ENCODE measurements at places on chromosomes 16 and 17.

GRCh38 chr17:4334776-4335584, 31.5 kb downstream of the UBE2G1 start:
- no peak for DNase-seq

GRCh38 chr16:3256146-3256865, at the start of gene MEFV:
Gene MEFV, minus strand, starts transcription at chr16:3256633. Its CDS starts 46 bp downstream, at chr16:3256587.
- DNase-seq = no peak

DNA sequence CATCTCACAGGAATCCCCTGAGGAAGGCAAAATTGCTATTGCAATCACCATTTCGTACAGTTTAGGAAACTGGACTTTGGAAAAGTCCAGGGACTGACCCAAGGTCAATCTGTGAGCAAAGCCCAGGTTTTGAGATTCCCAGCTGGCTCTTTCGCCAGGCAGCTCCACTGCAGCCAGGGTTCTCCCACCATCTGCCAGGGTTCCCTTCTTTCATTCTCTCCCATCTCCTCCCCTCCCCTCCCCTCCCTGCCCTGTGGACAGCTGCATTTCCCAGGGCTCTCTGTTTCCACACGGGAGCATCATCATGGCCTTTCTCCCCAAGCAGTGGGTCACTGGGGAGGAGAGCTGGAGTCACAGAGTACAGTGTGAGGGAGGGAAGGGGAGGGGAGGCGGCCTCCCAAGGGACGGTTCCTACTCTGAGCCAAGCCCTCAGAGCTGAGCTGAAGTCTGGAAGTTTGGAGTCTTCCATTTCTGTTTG, 11.9 kb upstream of the GSDMA start:
- no peak for DNase-seq

- peak; percentile 61 for DNase-seq
Measured at GRCh38 chr16:66925322-66925840, at the start of gene RRAD. Gene RRAD, minus strand, starts transcription at chr16:66925535. Its CDS starts 356 bp downstream, at chr16:66925179.

DNA sequence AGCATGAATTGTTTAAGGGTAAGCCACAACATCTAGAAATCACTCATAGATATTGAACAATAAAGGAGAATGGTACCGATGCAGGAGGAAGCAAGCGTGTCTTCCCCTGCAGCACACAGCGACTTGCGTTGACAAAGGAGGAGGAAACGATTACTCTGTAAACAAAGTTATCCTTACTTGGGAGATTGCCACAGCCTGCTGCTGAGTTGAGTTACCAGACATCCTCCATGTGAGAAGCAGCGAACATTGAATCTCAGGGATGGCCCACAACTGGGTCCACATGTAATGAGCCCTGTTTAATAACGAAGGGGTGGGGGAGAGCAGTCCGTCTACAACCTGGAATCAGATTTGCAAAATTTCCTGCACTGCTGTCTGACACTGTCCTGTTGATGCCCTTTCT, 27.7 kb downstream of the CLUH start:
- no peak for DNase-seq

DNA sequence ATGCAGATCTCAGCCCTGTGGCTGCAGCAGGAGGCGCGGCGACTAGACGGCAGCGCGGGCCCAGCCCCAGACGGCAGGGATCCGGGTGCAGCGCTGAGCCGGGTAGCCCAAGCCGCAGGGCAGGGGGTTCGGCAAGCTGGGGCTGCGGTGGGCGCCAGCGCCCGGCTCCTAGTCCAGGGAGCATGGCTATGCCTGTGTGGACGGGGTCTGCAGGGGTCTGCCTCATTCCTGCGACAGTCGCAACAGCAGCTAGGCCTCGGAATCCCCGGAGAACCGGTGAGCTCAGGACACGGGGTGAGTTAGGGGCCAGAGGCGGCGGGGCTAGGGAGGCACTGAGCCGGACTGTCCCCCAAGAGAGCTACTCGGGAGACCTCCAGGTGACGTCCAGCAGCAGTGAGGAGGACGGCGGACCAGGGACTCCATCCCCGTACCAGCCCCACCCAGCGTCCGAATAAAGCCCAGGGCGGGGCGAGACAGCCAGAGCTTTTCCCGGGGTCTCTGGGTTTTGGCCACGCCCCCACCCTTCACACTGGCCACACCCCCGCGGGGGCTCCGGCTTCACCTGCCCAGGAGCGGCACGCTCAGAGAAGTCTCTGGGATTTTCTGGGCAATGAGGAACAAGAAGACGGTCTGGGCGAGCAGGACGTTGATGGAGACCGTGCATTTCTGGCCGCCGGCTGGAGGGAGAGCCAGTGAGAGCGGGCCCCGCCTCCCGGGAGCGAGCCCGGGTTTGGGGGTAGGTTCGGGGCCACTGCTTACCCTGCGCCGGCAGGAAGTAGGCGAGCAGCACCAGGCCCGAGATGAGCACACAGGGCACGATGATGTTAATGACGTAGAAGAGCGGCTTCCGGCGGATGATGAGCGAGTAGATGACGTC, 1.1 kb downstream of the C17orf107 start:
- no peak for DNase-seq

DNA sequence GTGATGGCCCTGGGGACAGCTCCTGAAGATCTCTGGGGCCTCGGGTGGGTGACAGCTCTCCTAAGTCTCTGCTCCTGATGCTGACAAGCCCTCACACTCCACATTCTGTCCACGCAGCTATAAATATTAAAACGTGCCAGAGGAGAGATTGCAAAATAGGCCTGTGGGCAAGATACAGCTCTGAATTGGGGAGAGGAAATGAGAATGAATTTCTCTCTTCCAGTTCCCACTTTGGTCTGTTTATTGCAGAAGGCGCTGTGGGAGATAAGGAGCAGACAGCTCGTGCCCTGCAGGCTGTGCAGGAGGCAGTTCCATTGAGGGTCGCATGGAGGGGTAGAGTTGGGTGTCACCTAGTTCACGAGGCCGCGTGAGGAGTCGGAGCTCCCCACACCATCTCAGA, 87.5 kb upstream of the SDK2 start:
- no peak for DNase-seq

- DNase-seq = no peak
Measured at GRCh38 chr17:79555543-79555942, 55.3 kb downstream of the RBFOX3 start.

DNA sequence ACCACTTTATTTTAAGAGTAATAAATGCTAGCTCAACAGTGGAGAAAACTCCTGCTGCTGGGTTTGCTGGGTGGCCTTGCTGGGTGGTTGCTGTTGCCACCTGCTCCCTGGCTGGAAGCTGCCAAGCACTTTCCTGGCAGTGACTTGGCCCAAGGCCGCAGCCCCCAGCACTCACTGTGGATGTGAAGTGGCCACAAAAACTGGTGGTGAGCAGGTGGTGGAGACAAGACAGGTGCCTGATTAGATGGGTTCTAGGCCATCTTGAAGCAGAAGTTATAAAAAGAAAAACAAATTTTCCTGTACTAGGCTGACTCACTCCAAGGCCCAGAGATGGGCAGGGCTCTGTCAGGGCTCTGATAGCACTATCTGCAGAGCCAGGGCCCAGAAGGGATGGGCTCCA, 224.7 kb upstream of the NLRP1 start:
- DNase-seq = no peak

GRCh38 chr17:28967221-28968135, 16.2 kb upstream of the PHF12 start:
- DNase-seq = no peak

- DNase-seq = no peak
Measured at GRCh38 chr17:15652960-15653359, 31.2 kb downstream of the TRIM16 start.

- DNase-seq = no peak
Measured at GRCh38 chr16:48609652-48610029, 339 bp downstream of the N4BP1 start.

DNA sequence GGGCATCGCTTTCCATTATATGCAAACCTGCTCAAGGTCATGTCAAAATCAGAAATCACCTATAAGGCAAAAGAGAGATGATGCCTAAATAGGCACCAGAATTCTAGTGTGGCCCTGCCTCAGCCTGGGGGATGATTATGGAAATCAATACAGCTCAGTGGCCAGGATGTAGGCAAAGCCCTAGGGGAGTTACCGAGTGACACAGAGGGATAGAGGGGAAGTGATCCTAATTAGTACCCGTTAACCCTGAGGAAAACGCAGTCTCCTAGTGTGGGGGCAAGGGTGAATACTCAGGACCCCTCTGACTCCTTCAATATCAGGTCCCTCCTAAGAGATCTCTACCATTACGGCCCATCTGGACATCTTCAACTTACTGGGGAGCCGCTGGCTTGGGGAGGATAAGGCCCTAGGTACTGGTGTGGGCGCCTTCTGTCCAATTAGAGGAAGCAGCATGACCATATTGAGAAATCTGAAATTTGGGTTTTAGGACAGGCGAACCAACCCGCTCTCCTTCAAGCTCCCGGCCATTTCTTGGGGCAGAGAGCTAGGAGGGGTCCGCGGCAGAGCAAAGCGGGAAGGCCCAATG, 725 bp downstream of the NT5C3B start:
- no peak for DNase-seq

GRCh38 chr16:71645450-71645849, 19.5 kb downstream of the MARVELD3 start:
- DNase-seq = no peak

Data from kidney epithelial cell (primary cell).